GM12878 (cell line): ENCODE measurements at places on chromosomes 13 and 19. TPM values are rescaled to one million over a fixed set of nuclear protein-coding genes. Genes with fewer than 3 reads are reported as not detected.

GRCh38 chr19:40466219-40466984, 399 bp upstream of the SPTBN4 start:
- no peaks in the 10 kb centered on the region for H3K36me3 ChIP-seq
- H3K27ac ChIP-seq, result no peak overlapping the region
- peaks cover 2% of the 10 kb centered on the region for H3K27me3 ChIP-seq
- DNase-seq, result peak; percentile 40
- peak overlapping the region; percentile 31 for H3K4me3 ChIP-seq
- peaks cover 25% of the 10 kb centered on the region for H3K4me1 ChIP-seq

- no peak overlapping the region for H3K4me3 ChIP-seq
Measured at GRCh38 chr19:23391236-23391635, 4.0 kb downstream of the ZNF91 start.

- no peak overlapping the region for H3K27ac ChIP-seq
- no peaks in the 10 kb centered on the region for H3K27me3 ChIP-seq
- H3K36me3 ChIP-seq, result no peaks in the 10 kb centered on the region
Measured at GRCh38 chr19:4090356-4091220, 23.9 kb upstream of the ZBTB7A start.

DNA sequence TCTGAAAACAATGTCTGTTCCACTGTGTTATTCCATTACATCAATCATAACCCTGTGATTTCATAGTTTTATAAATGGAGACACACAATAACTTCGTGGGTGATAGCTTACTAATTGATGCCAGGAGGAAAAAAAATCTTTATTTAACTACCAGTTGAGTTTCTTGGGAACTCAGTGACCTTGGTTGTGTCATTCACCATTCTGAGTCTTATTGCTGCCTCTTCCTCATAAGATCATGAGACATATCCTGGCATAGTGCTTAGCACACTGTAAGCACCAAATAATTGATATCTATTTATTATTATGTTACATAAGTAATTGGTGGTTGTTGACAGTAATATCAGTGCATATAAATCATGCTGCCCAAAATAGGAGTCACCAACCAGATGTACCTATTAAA, 39.1 kb upstream of the SIN3B start:
- no peaks in the 10 kb centered on the region for H3K4me1 ChIP-seq
- DNase-seq, result no peak
- no peaks in the 10 kb centered on the region for H3K27me3 ChIP-seq
- no peaks in the 10 kb centered on the region for H3K36me3 ChIP-seq

DNA sequence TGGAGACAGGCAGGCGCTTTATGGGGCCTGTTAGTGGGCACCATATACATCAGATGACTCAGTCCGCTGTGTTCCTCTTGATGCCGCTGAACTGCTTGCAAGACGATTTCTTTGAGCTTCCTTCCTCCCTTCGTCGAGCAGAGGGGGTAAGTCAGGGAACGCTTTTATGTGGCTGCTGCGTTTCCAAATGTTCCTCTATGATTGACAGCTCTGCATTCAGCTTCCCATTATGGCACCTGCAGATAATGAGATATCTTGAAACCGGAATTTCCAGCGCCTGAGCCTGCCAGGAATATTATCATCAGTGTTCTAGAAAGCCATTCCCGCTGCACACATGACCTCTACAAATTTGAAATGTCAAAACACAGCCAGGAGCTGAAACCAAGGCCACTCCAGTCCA, 257.0 kb downstream of the TSHZ3 start:
- DNase-seq, result no peak
- no peaks in the 10 kb centered on the region for H3K36me3 ChIP-seq

DNA sequence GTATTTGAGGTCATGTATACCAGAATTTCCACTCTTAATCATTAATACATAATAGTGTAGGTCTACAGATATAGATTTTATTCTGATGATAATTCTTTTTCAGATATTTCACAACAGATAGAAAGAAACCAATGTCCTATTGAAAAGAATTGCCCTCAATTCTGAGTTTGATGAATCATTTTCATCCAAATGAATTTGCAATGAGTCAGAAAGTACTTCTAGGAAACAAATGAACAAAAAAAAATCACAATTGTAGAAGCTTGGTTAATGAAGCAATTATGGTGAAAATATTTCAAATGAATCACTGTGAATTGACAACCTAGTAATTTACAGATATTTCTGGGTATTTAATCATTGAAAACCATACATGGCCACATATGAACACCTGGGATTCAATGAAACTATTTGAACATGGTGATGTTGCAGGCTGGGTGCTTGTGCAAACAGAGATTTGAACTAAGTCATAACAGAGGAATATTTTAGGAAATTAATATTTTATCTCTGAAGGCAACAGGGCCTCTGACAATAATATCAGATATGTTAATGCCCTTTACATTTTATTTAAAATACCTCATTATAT, 360.9 kb downstream of the SLITRK5 start:
- no peak overlapping the region for H3K27ac ChIP-seq
- no peaks in the 10 kb centered on the region for H3K27me3 ChIP-seq
- no peak for DNase-seq
- no peak overlapping the region for H3K4me3 ChIP-seq

DNA sequence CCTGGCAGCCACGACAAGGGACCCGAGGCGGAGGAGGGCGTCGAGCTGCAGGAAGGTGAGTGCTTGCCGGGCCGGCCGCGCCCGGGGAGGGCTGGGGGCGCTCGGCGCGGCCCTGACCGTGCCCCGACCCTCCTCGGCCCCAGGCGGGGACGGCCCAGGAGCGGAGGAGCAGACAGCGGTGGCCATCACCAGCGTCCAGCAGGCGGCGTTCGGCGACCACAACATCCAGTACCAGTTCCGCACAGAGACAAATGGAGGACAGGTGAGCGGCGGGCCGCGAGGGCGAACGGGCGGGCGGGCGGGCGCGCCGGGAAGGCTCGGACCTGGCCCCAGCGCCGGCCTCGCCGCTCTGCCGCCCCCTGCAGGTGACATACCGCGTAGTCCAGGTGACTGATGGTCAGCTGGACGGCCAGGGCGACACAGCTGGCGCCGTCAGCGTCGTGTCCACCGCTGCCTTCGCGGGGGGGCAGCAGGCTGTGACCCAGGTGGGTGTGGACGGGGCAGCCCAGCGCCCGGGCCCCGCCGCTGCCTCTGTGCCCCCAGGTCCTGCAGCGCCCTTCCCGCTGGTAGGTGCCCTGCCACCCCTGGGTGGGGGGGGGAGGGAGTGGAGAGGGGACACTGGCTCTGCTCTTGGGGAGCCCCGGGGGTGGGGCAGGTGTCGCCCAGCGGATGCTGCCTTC, 816 bp downstream of the USF2 start:
- H3K27me3 ChIP-seq, result no peaks in the 10 kb centered on the region
- peak; percentile 51 for DNase-seq
- peak overlapping the region; percentile 71 for H3K4me3 ChIP-seq
- peaks cover 11% of the 10 kb centered on the region for H3K36me3 ChIP-seq

DNA sequence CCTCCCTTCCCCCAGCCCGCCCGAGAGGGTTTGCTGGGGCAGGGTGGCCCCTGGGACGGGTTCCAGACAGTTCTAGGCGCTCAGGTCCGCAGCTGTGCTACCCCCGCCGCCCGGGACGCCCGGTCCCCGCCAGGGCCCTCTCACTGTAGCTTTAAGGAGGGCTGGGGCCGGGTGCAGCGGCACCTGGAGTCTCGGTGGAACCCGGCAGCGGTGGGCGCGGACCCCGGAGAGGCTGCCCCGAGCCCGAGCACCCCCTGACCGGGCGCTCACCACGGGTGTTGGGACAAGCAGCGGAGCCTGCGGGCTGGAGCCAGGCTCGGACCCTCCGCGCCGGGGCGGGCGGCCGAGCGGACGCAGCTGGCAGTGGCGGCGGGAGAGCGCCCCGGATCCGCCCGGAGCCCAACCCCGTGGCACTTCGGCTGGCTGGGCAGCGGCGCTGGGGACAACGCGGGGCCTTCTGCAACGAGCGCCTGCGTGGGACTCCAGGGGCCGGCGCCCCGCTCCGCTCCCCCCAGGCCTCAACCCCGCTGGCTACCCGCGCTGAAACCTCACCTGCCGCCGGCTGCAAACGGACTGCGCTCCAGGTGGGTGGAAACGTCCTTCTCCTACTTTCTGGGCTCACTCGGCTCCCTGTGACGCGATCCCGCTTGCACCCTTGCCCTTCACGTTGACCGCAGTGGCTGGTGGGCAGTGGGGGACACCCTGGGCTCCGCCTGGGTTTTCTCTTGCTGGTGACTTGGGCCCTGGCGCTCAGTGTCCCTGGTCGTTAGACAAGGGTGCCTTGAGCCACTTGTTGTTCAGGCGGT, 81.1 kb downstream of the ZNF429 start:
- H3K27ac ChIP-seq, result no peak overlapping the region
- no peaks in the 10 kb centered on the region for H3K36me3 ChIP-seq
- no peaks in the 10 kb centered on the region for H3K27me3 ChIP-seq
- no peak for DNase-seq
- H3K4me1 ChIP-seq, result no peaks in the 10 kb centered on the region

DNA sequence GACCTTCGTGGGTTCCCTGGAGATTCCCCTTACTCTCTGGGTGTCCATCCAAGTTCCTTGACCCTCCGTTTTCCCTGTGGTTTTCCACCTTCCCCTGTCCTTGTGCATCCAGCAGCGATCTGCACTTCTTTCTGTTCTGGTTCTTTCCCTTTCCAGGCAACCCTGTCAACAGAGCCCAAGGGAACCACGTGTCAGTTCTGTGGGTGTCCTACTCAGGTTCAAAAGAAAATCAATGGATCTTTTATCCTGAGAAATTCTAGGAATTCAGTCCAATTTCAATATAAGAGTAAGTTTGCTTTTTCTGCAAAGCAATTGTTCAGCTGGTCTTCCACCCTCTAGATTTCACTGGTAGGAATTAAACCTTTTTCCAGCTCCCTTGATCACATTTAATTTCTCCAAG, 1394.8 kb upstream of the SLC10A2 start:
- no peaks in the 10 kb centered on the region for H3K27me3 ChIP-seq
- H3K4me1 ChIP-seq, result no peaks in the 10 kb centered on the region
- no peak for DNase-seq
- H3K27ac ChIP-seq, result no peak overlapping the region
- no peak overlapping the region for H3K4me3 ChIP-seq

DNA sequence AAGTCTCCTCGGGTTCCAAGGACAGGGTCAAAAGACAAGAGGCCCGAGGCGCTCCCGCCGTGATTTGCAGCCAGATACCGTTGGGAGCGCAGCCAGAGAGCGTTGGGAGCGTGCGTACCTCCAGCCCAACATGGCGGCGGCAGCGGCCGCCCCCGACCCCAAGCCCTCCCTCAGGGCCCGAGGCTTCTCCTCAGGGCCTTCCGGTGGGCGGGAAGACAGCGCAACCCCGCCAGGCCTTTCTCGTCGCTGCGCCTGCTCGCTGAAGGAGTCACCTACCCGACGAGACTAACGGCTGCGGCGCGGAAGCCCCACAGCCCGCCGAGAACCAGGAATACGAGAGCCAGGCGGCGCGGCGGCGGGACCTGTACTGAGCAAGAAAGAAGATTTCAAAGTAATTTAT, 3.2 kb upstream of the ZNF850 start:
- no peaks in the 10 kb centered on the region for H3K36me3 ChIP-seq
- no peaks in the 10 kb centered on the region for H3K27me3 ChIP-seq
- DNase-seq, result no peak
- 0 out of 2 replicates have a peak, but pooled peaks cover 4% of the 10 kb centered on the region for H3K4me1 ChIP-seq
- H3K27ac ChIP-seq, result no peak overlapping the region

DNA sequence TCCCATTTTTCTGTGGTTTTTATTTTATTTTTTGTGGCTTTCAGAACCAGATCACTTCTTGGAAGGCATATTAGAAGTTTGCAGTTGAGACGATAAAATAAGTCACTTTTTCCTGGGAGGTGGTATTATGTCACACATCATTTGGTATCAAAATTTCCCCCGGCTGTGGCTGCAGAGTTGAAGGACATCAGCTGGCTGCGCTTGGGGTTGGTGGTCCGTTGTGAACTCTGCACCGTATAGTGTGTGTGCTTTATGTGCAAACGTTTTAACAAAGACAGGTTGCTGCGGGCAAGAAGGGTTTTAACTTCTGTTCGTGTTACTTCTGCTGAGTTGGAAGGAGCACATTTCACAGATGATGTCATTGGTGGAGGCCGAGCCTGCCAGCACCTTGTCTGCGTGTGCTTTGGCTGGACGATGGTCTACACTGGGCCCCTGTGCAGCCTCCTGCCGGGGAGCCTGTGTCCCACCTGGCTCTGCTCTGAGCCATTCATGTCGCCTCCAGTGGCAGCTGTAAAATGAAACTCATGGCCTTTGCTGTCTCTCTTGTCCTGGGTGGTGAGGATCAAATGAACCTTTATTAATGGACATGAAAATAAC, 9.6 kb downstream of the ATP11A start:
- H3K4me1 ChIP-seq, result no peaks in the 10 kb centered on the region; the same call in 1 of the 2 replicates
- H3K27me3 ChIP-seq, result no peaks in the 10 kb centered on the region
- no peak overlapping the region for H3K27ac ChIP-seq

- H3K4me3 ChIP-seq, result no peak overlapping the region
- H3K4me1 ChIP-seq, result no peaks in the 10 kb centered on the region
- no peak overlapping the region for H3K27ac ChIP-seq
- no peaks in the 10 kb centered on the region for H3K36me3 ChIP-seq
- no peaks in the 10 kb centered on the region for H3K27me3 ChIP-seq
Measured at GRCh38 chr13:112177450-112178288, 110.7 kb downstream of the SOX1 start.

DNA sequence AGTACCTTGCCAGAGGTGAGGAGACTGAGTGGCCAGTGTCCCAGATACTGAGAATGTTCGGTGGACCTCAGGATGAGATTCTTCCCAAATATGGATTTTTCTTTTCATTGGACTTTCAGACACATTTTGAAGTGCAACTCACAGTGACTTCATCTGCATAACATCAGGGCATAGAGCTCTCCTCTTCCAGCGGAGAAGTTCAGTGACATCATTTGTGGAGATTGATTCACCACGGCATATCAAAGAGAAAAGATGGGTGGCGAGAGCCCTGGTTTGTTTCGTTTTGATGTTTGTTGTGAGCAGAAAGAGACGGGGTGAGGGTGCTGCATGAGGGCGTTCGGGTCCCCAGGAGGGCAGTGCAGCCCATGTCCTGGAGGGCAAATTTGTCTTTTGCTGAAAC, 120.1 kb upstream of the GPR12 start:
- no peaks in the 10 kb centered on the region for H3K36me3 ChIP-seq
- H3K4me3 ChIP-seq, result no peak overlapping the region
- no peaks in the 10 kb centered on the region for H3K4me1 ChIP-seq
- no peaks in the 10 kb centered on the region; the same call in 1 of the 2 replicates for H3K27me3 ChIP-seq
- no peak for DNase-seq

The MAST1 gene
- 0.44 and 0.85 TPM in 2 replicates for total RNA-seq

The ATXN8OS gene
- not detected in 2 replicates for total RNA-seq

The OR7C1 gene
- not detected in 2 replicates for total RNA-seq

The ZNF709 gene
- total RNA-seq, result 1.3 and 1.7 TPM in 2 replicates

The GPALPP1 gene
- total RNA-seq, result 26.2 and 28.3 TPM in 2 replicates

The ZNF581 gene
- 44.9 and 45.4 TPM in 2 replicates for total RNA-seq
